Lung (tissue), 17 donors: ENCODE measurements at places on chromosomes 5 and 9. TPM values are rescaled to one million over a fixed set of nuclear protein-coding genes. Genes with fewer than 3 reads are reported as not detected.

The MYOZ3 gene
- 2.4 TPM for total RNA-seq

The BARHL1 gene
- not detected for total RNA-seq

The ORM1 gene
- 22.4 TPM for total RNA-seq

The INSYN2B gene
- total RNA-seq, result 0.12 TPM

The CCDC171 gene
- total RNA-seq, result 17.0 TPM

The LECT2 gene
- total RNA-seq, result not detected

The RASGRF2 gene
- total RNA-seq, result 4.1 TPM

The COL23A1 gene
- 1.5 TPM for total RNA-seq

The GABRA6 gene
- total RNA-seq, result not detected

The CDX1 gene
- 0.25 TPM for total RNA-seq

The HAVCR2 gene
- 13.0 TPM for total RNA-seq

The SLC4A9 gene
- 0.18 TPM for total RNA-seq

The STPG3 gene
- total RNA-seq, result not detected

The SOHLH1 gene
- not detected for total RNA-seq

The ADRB2 gene
- 8.0 TPM for total RNA-seq

The SNX18 gene
- total RNA-seq, result 43.4 TPM

The BTF3 gene
- total RNA-seq, result 527 TPM

The PTPN3 gene
- total RNA-seq, result 16.9 TPM

The LCP2 gene
- 73.0 TPM for total RNA-seq

The PHF24 gene
- 1.0 TPM for total RNA-seq

The FOXD4L6 gene
- total RNA-seq, result 0.20 TPM

The NCS1 gene
- 7.0 TPM for total RNA-seq

The GZMA gene
- 4.3 TPM for total RNA-seq

The PDLIM4 gene
- 7.3 TPM for total RNA-seq

The GARIN3 gene
- total RNA-seq, result not detected

The LCN12 gene
- 6.3 TPM for total RNA-seq

The CCL27 gene
- 0.55 TPM for total RNA-seq

The FRMD3 gene
- 3.2 TPM for total RNA-seq

The TICAM2 gene
- 5.8 TPM for total RNA-seq

The TAF11L14 gene
- total RNA-seq, result not detected

The PDE4D gene
- 167 TPM for total RNA-seq

The ACOT12 gene
- total RNA-seq, result not detected

The PNPLA7 gene
- total RNA-seq, result 8.9 TPM

The GBGT1 gene
- 42.9 TPM for total RNA-seq

The RANBP3L gene
- total RNA-seq, result 1.1 TPM

The SELENOP gene
- 439 TPM for total RNA-seq

The TSLP gene
- total RNA-seq, result 0.60 TPM

The POC5 gene
- total RNA-seq, result 18.0 TPM

The EIF4E1B gene
- total RNA-seq, result not detected

The TAF11L5 gene
- total RNA-seq, result not detected

The ANP32B gene
- 100 TPM for total RNA-seq

The ANGPTL2 gene
- total RNA-seq, result 18.8 TPM
